ENCODE measurements at places on chromosomes 11 and 22. TPM values are rescaled to one million over a fixed set of nuclear protein-coding genes. Genes with fewer than 3 reads are reported as not detected.

DNA sequence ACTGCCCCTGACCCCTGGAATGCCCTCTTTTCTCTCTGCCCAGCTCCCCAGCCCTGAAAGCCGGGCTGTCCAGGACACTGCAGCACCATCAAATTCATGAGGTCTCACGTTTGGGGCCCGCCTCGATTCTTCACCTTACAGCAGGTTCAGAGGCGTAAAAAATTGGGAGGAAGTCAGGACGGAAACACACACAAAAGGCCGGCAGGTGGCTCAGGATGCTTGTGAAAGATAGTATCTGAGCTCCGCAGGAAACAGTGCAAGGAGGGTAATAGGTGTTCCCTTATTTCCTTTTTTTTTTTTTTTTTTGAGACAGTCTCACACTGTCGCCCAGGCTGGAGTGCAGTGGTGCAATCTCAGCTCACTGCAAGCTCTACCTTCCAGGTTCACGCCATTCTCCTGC, 4.1 kb downstream of the RFPL2 start:
- no peak for DNase-seq

- DNase-seq, result no peak
These were observed 46.7 kb downstream of the C22orf42 start for GRCh38 chr22:32112380-32112779.

Gene KRTAP5-8
- polyA plus RNA-seq, result not detected

Gene MTFP1
- polyA plus RNA-seq, result 7.5 TPM

Gene P2RX6
- not detected for polyA plus RNA-seq

Gene DDX25
- not detected for polyA plus RNA-seq
